ENCODE measurements at places on chromosomes 1 and 21.

- no peak for DNase-seq
These were observed 116.7 kb upstream of the GRIK3 start for GRCh38 chr1:37150986-37151385.

- no peak for DNase-seq
These were observed 55.2 kb downstream of the ATP5PO start for GRCh38 chr21:33860332-33860879.

- DNase-seq: no peak
These were observed 63.0 kb upstream of the BACH1 start for GRCh38 chr21:29235714-29236197.

DNA sequence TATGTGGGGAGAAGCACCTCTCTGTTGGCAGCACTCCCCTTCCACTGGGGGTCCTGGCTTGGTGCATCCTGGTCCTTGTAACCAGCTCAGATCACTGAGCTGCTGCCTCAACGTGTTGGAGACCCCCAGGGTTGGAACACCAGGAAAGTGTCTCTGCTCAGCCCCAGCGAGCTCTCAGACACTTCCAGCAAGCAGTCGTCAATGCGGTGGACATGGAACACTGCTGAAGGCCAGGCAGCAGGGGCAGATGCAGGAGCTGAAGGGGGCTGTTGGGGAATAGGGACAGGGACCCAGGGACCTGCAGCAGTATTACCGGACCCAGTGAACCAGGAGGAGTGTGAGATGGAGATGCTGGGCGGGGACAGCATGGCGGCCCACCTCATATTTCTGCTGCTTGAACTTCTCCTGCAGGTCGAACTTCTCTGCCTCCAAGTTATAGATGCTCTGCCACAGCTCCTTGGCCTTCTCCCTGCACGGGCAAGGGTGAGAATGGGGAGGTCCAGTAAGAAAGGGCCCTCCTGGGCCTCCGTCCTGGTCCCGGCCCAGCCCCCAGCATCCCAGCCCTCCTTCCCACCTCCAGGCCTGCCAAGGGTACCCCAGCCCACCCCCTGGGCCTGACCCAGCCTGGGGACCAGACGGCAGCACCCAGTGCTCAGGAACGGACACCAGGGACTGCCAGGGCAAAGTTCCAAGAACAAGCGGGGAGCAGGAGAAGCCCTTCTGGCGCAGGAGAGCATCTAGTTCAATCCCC lies 16.4 kb downstream of the TNNT2 start:
- DNase-seq: no peak

GRCh38 chr1:247111259-247111699 lies 7.1 kb upstream of the ZNF669 start:
- peak; percentile 58 for DNase-seq

DNA sequence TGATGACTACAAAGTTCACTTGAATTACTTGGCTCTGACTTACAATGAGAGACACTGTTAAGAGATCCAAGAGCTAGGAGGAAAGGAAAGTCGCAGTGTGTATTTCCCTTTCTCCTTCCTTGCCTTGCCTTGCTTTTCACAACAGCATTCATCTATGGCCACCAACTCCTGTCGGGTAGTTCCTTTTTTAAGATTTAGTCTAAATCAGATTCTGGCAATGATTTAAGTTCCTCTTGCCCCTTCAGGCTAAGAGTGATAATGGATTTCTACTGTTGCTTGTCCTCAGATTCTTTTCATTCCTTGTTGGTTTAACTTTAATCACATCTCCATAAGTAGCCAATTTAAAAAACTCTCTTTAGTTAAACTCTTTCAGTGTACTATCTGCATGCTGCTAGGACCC lies 91.9 kb downstream of the GTF2B start:
- no peak for DNase-seq

- no peak for DNase-seq
These were observed 7.3 kb downstream of the SYNC start for GRCh38 chr1:32695098-32695904.
